Brain microvascular endothelial cell (primary cell): ENCODE measurements at places on chromosomes 6 and 20.

GRCh38 chr6:87333591-87334181 lies 4.6 kb upstream of the GJB7 start:
- DNase-seq: peak; percentile 27

DNA sequence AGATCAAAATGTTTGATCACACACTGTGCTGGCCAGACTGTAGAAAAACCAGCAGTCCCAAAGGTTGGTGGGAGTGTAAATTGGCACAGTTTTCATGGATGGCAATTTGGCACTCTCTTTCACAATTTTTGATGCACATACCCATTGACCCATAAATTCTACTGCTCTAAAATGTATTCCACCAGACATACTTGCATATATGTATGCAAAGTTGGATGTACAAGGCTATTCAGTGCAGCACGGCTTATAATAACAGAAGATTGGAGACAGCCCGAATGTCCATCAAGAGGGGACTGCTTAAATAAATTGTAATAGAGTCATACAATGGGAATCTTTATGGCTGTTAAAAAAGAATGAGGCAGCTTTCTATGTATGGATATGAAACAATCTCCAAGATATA lies 101.7 kb upstream of the TOP1 start:
- DNase-seq: no peak

- DNase-seq: no peak
These were observed 100.2 kb upstream of the TMEM181 start for GRCh38 chr6:158459726-158460125.

- DNase-seq: no peak
These were observed 30.9 kb upstream of the CD83 start for GRCh38 chr6:14086701-14087100.

- no peak for DNase-seq
These were observed 3.9 kb upstream of the LSM14B start for GRCh38 chr20:62118113-62119043.

GRCh38 chr6:144651234-144651633 lies 366.1 kb downstream of the UTRN start:
- no peak for DNase-seq

GRCh38 chr20:38170826-38171674 lies 6.0 kb upstream of the TGM2 start:
- peak; percentile 61 for DNase-seq

DNA sequence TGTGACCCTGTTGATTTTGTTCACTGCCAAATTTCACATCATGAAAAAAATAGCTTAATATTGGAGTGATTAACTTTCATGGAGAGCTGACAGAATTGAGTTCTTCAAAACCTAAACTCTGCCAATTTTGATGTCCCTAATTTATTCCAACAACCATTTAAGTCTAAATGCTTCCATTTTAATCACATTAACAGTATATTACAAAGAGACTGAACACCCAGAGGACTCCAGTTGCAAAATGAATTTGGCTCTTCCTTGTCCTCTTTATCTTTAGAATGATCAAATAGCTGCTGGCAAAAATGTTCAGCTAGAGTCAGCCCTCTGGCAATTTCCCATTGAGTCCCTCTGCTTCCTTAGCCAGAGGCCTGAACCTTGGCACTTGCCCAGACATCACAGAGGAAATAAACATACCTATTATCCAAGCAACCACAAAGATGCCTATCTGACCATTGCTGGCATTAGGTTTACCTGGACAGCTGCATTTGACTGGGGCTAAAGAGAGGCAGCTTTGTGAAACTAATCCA lies 299.0 kb upstream of the STXBP5 start:
- peak; percentile 20 for DNase-seq

DNA sequence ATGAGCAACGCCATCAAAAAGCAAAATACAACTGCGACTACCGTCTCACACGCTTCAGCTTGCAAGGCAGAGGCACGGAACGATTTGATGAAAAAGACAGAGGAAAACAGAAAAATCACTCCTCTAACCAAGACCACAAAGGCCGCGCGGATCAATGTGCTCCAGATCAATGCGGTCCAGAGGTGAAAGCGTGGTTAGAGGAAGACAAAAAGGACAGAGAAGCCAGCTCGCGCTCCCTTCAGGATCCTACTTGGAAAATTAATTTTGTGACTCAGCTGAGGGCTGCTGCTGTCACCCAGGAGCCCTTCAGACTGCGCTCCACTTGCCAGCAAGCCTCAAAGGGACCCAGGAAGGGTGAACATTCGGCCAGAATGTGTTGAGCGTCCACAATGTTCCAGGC lies 140.2 kb upstream of the RPS6KA2 start:
- no peak for DNase-seq

DNA sequence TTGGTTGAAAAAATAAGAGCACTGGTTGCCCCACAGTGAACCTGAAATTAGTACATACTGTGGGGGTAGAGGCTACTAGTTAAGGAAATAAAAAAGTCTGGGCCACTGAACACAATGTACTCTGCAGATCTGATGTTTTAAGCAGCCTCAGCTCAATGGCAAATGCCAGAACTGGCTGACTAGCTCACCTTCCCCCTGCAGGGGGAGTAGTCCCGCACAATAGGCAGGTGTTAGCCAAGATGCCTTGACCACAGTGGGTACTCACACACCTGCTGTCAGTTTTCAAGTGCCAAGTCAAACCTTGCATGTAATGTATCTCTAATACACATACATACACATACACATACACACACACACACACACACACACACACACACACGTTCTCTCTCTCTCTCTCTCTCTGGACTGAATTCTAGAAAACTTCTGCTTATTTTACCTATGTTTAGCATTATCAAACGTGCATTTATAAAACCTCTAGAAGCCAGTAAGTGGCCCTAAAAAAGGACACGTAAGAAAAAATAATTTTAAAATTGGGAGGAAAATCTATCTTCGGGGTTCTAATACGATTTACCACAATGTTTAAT lies 36.1 kb downstream of the GMDS start:
- DNase-seq: peak; percentile 12

GRCh38 chr6:134521116-134521501 lies 203.2 kb upstream of the SGK1 start:
- no peak for DNase-seq

DNA sequence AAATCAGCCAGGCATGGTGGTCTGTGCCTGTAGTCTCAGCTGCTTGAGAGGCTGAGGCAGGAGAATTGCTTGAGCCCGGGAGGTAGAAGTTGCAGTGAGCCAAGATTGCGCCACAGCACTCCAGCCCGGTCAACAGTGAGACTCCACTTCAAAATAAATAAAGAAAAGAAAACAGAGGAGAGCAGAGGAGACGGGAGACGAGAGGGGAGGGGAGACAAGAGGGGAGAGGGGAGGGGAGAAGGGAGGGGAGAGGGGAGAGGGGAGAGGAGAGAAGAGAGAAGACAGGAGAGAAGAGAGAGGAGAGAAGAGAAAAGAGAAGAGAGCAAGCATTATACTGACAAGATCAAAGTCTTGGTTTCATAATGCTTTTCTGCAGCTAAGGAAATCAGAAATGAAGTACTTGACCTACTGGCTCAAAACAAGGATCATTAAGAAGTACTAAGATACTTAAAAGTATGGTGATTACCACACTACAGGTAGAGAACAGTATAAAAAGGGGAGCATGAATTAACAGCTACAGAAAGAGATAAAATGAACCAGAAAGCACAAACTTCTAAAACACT lies 30.5 kb downstream of the FAM8A1 start:
- DNase-seq: peak; percentile 39

GRCh38 chr20:32333988-32334885 lies 23.9 kb upstream of the ASXL1 start:
- no peak for DNase-seq

DNA sequence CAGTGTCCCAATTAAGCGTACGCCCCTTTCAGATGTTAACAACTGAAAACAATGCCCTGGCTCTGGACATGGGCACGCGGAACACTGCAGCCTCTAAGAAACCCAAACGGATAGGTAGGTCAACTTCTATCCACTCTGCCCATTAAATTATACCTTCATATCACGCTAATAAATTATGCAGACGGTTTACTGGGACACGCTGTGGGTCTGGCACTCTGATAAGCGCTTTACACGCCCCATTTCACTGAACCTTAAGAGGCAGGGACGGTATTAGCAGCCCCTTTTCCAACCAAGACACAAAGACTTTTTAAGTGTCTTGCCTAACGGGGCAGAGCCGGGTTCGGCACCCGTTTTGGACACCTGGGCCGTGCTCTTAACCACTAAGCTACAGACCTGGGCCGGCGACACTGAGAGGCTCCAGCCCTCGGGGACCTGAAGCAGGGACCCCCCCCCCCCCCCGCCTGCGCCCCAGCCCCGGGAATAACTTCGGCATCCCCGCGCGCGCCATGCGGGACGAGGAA lies 744 bp downstream of the STAU1 start:
- DNase-seq: no peak

DNA sequence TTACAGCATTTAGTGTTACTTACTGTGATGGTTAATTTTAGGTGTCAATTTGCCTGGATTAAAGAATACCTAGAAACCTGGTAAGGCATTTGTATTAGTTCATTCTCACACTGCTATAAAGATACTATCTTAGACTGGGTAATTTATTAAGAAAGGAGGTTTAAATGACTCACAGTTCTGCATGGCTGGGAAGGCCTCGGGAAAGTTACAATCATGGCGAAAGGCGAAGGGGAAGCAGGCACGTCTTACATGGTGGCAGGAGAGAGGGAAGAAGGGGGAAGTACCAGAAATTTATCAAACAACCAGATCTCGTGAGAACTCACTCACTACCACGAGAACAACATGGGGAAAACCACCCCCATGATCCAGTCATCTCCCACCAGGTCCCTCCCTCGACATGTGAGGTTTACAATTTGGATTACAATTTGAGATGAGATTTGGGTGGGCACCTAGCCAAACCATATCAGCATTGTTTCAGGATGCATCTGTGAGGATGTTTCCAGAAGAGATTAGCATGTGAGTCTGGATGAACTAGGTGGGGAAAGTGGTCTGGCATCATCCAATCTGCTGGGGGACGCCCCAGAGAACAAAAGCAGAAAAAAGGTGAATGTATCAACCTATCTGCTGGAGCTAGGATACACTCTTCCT lies 76.8 kb downstream of the MKKS start:
- no peak for DNase-seq

DNA sequence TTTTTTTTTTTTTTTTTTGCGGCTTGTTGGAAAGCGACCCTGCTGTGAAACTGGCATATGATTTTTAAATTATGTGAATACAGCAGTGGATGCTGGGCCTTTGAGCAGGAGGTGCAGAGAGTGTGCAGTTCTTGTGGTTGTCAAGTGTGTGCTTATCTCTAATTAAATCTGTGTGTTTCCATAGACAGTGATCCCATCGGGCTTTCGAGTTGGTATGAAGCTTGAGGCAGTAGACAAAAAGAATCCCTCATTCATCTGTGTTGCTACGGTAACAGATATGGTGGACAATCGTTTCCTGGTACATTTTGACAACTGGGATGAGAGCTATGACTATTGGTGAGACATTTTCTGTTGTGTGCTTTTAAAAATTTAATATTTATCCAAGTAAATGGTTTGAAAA lies 52.4 kb downstream of the L3MBTL3 start:
- no peak for DNase-seq

GRCh38 chr6:112332274-112332673 lies 14.9 kb upstream of the RFPL4B start:
- DNase-seq: no peak

GRCh38 chr6:105601541-105602236 lies 198.8 kb upstream of the PREP start:
- DNase-seq: peak; percentile 94

DNA sequence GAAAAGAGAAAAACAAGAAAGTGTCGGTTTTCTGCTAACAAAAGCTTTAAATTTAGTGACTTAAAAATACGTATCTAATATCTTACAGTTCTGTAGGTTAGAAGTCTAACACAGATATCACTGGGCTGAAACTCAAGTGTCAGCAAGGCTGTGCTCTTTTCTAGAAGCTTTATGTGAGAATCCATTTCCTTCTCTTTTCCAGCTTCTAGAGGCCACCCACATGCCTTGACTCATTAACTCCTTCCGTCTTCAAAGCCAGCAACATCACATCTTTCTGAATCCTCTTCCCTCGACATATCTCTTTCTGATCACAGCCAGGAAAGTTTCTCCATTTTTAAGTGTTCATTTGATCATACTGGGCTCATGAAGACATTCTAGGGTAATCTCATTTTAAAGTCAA lies 262.0 kb downstream of the MAFB start:
- no peak for DNase-seq

GRCh38 chr6:37308069-37308815 lies 45.5 kb upstream of the RNF8 start:
- no peak for DNase-seq

GRCh38 chr6:14092838-14093789 lies 24.5 kb upstream of the CD83 start:
- no peak for DNase-seq
